ENCODE measurements at places on chromosomes 5 and 9.
A peak's percentile ranks its signal among the peaks of the same experiment; 100 is the strongest.

- DNase-seq = no peak
Measured at GRCh38 chr5:56154732-56155484, 78.2 kb downstream of the ANKRD55 start.

DNA sequence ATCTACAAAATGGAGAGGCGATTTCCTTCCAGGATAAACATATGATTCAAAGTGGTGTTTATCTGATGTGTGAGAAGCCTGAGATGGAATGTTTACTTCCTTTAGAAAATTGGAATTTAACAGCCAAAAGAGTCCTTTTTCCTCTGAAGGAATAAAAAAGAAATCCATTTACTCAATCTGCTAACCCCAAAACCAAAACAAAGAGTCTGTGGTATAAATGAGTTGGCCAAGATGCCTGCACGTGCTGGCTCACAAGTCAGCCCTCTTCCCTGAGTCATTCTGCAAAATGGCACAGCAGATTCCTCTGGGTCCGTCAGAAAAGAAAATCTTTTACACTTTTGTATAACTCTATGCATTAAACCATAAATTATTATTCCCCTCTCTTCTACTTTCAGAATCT is 60.8 kb downstream of the EBF1 start:
- DNase-seq = peak; percentile 76

- no peak for DNase-seq
Measured at GRCh38 chr5:90285581-90285980, 124.0 kb downstream of the CETN3 start.

DNA sequence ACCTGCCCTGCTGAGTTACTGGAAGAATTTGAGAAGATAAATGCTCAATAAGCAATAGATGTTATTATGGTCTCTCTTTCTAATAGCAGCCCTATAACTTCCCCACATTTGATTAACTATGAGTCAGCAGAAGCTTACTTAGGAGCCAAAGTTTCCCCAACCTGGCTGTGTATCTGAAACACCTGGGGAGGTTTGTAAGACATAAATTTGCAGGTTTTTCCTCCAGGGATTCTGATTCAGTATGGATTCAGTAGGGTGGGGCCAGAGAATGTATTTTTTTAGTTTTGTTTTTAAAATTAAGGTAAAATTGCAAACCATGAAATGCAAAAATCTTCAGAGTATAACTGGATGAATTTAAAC is 44.9 kb upstream of the GNPDA1 start:
- DNase-seq = no peak

GRCh38 chr5:159252195-159252594 is 10.9 kb upstream of the UBLCP1 start:
- DNase-seq = no peak

DNA sequence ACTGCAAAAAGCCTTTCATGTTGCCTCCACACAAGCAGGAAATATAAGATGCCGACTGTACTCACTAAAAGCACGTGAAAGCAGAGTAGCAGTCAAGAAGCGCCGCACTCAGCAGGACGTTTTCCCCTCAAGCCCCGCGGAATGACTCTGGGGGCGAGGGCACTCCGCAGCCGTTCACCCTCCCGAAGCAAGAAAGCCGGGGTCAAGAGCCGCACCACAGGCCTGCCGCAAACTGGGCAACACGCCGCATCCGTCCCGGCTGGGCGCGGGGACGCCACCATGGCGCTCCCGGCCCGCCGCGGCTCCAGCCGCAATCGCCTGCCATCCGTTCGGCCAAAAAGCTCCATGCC is 364 bp downstream of the RPS6 start:
- peak; percentile 44 for DNase-seq

DNA sequence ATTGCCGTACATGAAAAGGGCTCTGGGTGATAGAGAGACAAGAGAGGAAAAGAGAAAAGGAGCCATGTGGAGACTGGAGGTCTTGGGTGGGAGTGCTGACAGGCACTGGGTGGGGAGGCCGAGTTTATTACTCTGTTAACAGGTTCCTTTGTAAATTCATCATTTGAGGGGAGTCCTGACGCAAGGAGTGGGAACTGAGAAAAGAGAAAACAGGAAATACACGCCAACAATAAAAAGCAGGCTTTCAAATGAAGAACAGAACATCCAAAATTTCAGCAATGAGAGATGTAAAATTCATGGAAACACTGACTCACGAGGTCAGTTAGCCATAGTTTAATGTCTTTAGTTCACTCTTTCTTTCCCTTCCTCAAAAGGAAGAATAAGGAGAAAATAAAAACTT is 342.8 kb downstream of the TMEM167A start:
- DNase-seq = no peak

GRCh38 chr5:93359960-93360305 is 221.1 kb downstream of the NR2F1-AS1 start:
- no peak for DNase-seq

- DNase-seq = no peak
Measured at GRCh38 chr9:90064248-90064647, 459.4 kb downstream of the GADD45G start.
